ENCODE measurements at places on chromosomes 5 and 9.

- no peak for DNase-seq
Measured at GRCh38 chr9:111904891-111905291, 8.3 kb downstream of the UGCG start.

DNA sequence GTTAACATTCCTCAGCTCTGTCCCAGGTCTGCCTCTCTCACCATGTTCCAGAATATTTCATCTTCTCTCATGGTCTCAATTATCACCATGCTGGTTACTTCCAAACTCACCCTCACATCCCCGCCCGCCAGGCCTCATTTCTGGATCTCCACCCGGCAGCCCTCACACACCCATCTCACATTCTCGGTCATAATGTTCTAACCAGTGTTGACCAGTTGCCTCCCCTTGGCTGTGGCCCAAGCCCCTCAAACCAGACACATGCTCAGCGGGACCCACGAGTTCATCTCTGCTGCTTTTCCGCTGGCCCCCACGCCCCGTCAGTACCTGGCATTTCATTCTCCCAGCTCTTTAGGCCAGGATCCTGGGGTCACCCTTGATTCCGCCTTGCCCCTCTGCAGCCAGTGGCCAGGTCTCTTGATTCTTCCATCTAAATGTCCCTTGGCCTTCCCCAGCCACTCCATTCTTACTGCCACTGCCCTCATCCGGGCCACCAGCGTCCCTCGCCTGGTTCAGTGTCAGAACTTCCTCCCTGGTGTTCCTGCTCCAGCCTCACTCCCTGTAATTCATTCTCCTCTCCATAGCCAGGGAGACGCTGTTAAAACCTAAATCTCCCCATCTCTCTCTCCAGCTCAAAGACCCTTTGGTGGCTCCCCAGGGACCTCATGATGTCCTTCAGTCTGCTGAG, 141.7 kb downstream of the MVB12B start:
- DNase-seq: no peak

DNA sequence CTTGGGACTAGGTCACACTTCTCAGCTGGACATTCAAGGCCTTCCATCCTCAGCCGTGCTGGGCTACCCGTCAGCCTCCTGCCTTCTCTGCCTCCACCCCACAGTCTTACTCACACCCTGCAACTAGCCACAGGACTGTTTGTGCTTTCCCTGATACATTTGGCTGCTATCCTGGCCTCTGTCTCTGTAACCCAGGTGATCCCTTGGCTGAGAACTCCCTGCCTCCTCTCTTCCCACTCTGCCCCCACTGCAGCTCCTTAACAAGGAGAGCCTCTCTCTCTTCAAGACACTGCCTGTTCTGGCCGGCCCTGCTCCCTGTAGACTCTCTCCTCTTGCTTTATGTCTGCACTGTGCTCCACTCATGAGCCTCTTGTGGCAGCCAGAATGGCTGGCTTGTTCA, 120.6 kb downstream of the MSX2 start:
- DNase-seq: no peak

DNA sequence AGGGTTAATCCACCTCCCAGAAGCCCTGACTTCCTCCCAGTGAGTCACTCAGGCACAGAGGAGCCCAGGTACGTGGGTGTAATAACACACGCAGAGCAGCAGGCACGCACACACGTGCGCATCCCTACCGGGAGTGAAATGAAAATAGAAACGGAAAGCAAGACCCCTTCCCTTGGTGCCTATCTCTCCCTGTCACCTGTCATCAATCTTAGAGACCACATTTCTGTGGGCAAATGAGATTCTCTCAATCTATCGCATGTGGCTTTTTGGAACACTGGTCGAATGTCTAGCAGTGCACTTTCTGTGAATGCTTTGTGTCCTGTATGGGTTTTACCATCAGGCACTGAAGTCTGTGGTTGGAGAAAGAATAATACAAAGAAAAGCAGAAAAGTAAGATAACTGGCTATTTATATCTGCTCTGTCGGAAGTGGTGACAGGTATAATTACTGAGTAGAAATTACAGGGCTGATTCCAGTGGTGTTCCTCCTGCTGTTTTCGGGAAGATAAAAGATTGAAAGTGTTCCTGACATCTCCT, 137.7 kb upstream of the GRIA1 start:
- DNase-seq: no peak

DNA sequence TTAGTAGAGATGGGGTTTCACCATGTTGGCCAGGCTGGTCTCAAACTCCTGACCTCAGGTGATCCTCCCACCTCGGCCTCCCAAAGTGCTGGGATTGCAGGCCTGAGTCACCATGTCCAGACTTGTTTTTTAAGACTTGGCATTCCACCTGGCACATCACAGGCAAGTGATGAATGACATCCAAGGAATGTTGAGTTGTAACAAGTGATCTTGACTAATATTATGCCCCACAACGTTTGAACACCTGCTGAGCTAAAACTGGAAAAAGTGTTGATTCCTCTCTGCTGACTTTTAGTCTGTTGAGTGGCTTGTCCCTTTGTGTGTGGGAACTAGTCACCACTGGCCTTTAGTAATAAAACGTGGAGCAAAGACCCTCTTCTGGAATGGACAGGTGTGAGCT, 54.6 kb downstream of the SUB1 start:
- DNase-seq: no peak

GRCh38 chr9:20148416-20148815, 359.6 kb upstream of the SLC24A2 start:
- DNase-seq: no peak

GRCh38 chr9:93058355-93059010, at the start of gene SUSD3:
Gene SUSD3, plus strand, starts transcription at chr9:93058701. Its CDS starts 42 bp downstream, at chr9:93058743.
- peak; percentile 58 for DNase-seq

GRCh38 chr9:135665795-135666189, 2.7 kb downstream of the LCN9 start:
- no peak for DNase-seq

DNA sequence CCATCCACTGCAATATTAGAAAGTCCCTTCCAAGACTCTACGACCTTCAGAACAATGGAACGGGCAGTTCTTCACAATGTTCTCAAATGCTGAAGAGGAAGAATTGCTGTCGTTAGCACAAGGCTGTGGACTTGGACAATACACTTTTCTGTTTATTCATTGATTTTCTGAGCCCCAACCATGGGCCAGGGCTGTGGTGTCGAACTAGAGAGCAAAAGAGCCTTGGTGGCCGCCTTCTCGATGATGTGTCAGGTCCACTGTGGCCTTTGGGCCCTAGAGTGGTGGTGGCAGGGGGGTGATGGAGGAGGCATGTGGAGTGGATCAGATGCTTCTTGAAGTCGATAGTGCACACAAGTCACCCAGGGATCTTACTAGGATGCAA, 18.5 kb upstream of the KIF12 start:
- DNase-seq: no peak

DNA sequence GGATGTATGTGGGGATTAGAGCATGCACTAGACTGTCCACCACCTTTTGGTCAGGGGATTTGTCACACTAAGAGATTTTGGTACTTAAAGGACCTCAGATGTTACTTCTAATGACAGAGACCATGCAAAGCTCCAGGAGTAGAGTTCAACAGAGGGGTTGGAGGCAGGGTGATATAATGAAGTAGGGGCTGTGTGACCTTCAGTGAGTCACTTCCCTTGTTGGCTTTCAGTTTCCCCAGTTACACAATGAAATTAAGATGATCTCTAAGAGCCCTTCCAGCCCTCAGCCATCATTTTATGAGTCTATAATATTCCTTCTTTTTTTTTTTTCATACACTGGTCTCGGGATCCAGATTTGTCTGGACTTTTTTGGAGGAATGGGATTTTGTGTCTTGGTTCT, 26.8 kb downstream of the GLRA1 start:
- DNase-seq: no peak

- no peak for DNase-seq
Measured at GRCh38 chr5:54415896-54416601, 39.5 kb upstream of the HSPB3 start.

DNA sequence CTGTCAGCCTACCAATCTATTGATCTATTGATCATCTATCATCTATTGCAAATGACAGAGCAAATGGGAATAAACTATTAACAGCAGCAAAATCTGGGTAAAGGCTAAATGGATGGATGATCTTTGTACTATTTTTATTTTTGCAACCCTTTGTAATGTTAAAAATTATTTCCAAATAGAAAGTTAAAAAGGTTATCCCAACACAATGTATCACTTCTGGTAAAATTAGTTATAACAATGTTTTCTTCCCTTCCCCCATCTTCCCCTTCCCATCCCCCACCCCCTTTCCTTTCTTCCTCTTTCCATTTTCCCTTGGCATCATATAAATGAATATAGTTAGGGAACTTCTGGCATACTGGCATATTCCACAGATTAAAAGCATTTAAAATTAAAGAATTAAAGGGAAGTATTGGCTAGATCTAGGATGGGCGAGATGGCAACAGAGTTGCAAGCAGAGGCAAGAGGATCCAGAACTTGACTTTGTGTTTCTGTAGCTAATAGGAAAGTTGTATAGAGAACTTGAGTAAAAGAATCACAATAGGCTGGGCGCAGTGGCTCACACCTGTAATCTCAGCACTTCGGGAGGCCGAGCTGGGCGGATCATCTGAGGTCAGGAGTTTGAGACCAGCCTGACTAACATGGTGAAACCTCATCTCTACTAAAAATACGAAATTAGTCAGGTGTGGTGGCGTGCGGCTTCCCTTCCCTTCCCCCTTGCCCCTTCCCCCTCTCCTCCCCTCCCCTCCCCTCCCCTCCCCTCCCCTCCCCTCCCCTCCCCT, 66.6 kb upstream of the TAF11L2 start:
- no peak for DNase-seq

GRCh38 chr9:27565696-27566095, 7.6 kb downstream of the C9orf72 start:
- DNase-seq: no peak

- no peak for DNase-seq
Measured at GRCh38 chr5:96952118-96952750, 16.4 kb downstream of the LNPEP start.

- no peak for DNase-seq
Measured at GRCh38 chr9:135512904-135513303, 8.3 kb upstream of the LCN1 start.

- peak; percentile 47 for DNase-seq
Measured at GRCh38 chr5:173451031-173451430, 122.8 kb upstream of the STC2 start.

DNA sequence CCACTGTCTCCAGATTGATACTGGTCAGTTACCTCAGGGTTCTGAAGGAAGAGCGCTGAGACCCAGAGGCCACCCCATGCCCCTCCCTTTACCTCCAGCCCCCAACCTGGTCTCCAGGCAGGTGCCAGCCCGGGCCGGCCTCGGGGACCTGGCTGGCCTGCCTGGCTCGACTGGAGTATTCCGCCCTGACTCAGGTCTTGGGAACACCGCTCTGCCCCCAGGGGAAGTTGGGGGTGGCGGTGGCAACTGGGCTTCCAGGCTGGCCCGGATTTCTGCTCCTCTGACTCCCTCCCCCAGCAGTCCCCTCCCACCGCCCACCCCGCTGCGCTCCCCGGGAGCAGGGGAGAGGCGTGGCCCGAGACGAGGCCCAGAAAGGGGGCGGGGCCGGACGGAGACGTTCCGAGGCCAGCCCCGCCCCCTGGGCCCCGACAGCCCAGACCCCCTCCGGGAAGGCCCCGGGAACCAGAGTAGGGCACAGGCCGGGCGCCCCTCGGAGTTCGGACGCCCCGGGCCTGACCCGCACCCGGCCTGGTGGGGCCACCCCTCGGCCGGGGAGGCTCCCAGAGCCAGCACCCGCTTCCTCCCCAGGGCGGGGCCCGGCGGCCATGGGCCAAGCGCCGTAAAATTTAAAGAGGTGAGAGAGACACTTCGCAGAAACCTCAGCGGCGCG, 82.5 kb upstream of the ZBTB43 start:
- no peak for DNase-seq

DNA sequence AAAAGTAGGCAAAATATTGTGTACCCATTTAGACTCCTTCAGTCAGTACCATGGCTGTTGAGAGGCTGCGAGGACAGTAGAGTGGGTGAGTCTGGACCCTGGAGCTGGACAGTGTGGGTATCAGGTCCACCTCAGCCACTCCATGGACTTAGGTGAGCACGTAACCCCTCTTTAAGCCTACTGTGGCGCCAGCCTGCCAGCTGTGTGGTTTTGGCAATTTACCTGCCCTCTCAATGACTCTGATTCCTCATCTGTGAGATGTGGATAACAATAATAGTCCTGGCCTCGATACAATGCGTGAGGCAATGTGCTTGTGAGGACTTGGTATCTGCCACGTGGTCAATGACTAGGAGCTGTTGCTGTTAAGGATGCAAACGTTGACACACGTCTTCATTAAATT, 17.9 kb downstream of the SLC1A3 start:
- DNase-seq: no peak

DNA sequence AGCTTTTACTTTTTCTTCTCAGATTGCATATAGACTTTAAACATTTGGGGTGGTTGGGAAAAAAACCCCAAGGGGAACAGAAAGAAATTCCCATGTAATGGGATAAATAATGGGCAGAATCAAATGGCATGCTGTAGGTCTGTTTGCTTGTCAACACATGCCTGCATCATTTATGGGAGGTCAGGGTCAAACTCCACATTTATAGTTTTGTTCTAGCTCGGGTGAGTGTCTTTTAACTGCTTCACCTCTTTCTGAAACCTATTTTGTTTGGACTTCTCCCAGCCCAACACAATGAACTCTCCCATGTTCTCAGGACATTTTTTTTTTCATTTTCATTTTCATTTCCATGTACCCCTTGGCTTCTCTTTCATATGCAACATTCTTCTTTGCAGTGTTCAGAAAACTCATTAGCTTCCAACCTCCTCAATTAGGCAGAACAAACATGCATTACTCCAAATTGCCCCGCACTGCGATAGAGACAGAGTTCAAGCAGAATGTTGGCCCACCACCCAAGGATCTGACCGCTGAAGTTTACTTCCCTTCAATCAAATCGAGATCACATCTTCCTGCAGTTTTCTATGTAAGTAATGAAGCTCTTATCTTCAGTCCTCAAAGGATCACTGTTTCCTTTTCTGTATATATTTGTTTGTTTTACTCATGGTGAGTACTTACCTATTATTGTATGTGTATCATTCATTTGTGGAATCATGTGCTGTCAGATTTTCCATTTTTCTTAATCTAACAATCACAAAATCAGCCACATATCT, 354.6 kb downstream of the ZSWIM6 start:
- DNase-seq: no peak

GRCh38 chr5:173807181-173807655, 80.9 kb upstream of the CPEB4 start:
- no peak for DNase-seq

DNA sequence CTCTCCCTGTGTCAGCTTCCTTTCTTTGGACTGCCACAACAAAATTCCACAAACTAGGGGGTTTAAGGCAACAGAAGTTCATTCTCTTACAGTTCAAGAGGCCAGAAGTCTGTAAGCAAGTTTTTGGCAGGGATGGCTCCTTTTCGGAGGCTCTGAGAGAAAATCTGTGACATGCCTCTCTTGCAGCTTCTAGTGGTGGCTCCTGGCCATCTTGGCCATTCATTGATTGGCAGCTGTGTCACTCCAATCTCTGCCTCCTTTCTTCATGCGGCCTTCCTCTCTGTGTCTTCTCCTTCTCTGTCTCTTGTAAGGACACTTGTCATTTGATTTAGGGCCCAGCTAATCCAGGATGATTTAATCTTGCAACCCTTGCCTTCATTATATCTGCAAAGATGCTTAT, 2.0 kb upstream of the NEUROG1 start:
- no peak for DNase-seq

Measured in HuH-7.5 (cell line).